ENCODE measurements at places on chromosomes 5 and 9.

DNA sequence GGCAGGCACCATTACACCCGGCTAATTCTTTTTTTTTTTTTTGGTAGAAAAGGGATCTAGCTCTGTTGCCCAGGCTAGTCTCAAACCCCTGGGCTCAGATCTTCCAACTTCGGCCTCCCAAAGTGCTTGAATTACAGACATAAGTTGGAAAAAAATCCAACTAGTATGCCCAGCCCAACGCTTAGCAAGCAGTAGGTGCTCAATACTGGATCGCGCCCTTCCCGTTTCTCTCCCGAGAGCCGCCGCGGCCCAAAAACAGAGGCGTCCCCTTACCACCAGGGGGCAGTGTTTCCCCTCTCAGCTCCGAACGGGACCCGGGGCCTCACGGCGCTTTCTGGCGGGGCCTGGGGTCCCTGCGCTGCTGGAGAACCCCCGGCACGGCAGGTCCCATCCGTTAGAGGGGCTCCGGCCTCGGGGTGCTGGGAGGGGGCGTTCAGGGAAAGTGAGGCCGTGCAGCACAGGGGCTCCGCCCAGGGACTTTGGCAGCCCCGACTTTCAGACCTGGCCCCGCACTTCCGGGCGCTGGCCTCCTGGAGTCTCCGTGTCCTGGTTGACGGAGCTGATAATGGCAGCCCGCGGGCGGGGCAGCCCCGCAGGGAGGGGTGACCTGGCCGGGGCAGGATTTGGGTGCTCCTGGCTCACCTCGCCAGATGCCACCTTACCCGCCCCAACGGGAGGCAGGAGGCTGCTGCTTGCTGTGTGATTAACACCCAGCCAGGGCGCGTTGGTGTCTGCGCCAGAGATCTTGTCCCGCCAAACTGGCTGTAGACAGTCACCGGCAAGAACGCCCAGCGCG, 15.2 kb downstream of the PTGES start:
- DNase-seq, result peak; percentile 46

GRCh38 chr9:30579810-30580209, 1804.6 kb upstream of the ACO1 start:
- no peak for DNase-seq

- DNase-seq, result no peak
These were observed 73.1 kb downstream of the RGMB start for GRCh38 chr5:98846520-98846919.

GRCh38 chr9:15329539-15330109, 22.6 kb upstream of the TTC39B start:
- DNase-seq, result no peak

DNA sequence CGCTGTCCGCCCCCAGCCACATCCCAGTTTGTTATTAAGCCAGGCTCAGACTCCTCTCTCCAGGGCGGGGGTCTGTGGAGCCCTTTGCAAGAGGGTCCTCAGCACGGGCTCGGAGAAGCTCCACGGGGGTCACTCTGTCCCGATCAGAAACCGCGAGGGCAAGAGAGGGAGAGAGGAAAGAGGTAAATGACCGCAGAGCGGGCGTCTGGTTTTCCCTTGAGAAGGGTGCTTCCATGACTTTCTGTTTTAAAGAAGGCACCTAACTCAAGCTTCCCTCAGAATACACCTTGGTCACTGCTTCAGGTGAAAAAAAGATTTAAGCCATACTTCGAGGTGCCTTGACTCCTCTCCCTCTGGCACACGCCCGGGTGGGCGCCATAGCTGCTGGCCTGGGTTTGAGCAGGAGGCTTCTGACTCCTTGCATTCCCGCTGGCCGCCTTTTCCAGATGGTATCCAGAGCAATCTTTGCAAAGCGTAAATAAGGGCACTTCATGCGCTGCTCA, 5.8 kb upstream of the TERT start:
- no peak for DNase-seq

DNA sequence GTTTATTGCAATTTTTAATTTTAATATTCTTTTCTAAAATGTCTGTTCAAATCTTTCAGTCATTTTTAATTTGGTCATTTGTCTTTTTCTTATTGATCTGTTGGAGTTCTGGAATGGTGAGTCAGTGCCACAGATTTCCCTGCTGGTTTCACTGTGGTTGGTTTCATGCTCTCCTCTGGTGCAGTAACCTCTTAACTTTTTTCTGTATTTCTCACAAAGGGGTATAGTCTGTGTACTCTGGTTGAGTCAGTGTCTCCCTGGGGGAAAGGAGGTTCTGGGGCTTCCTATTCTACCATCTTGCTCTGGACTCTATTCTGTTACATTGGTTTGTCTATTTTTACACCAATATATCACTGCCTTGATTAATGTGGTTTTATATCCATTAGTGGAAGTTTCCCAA, 178.8 kb downstream of the CSNK1G3 start:
- DNase-seq, result no peak

DNA sequence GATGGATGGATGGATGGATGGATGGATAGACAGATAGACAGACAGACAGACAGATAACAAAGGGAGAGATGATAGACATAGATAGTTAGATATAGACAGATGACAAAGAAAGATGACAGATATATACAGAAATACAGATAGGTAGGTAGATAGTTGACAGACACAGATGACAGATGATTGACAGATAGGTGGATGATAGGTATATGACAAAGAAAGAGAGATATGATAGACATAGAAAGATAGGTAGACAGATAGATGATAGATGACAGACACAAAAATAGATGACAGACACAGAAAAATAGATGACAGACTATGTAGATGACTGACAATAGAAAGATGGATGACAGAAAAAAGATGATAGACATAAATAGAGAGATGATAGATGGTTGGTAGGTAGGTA, 200.0 kb upstream of the TAS2R1 start:
- DNase-seq, result no peak

DNA sequence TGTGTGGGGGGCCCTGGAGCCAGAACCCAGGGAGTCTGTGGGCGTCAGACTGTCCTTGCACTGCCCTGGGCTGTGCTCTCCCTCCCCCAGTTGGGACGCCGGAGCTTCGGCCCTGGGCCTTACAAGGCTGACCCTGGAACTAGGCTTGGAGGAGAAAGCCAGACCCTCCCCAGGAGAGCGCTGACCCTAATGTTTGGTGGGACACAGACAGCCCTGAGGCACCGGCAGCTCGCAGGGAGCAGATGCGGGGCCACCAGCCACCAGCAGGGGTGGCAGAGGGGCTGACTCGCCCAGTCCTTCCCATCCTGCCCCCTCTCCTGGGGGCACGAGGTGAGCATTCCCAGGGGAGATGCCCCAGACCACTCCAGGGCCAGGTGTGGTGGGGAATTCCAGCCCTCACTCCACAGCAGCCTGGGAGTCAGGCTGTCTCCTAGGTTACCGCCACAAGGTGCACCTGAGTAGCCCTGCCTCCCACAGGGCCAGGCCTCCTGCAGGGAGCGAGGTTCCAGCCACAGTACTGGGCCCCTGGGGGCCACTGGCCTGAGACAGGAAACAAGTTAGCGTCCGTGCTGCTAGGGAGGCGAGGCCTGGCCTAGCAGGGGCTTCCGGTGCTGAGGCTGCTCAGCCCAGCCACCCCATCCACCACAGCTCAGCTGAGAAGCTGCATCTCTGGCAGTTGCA, 134.6 kb downstream of the OLFM1 start:
- no peak for DNase-seq

DNA sequence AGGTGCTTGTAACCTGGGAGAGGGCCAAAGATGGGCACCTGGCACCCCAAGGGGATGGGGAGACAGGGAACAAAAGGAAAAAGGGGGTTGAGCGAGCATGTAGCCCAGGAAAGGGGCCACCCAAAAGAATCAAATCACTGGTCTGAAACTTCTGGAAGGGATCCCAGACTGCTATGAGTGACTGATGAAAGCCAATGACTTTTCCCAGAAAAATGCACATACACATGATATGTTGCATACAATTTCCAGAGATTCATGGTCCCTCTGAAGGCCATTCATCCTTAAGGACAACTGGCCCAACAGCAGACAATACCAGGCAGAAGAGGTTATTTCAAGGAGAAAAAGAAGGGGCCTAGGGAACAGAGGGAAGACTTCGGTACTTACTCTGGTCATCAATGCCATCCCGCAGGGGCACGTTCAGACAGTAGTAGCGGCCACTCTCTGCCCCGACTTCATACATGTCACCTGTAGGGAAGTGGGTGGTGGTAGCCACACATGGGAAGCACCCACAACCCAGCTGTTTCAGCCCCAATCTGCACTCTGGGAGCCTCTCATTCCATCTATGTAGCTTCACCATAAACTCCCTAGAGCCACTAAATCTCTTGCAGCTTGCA, 8.4 kb downstream of the HDAC3 start:
- no peak for DNase-seq

DNA sequence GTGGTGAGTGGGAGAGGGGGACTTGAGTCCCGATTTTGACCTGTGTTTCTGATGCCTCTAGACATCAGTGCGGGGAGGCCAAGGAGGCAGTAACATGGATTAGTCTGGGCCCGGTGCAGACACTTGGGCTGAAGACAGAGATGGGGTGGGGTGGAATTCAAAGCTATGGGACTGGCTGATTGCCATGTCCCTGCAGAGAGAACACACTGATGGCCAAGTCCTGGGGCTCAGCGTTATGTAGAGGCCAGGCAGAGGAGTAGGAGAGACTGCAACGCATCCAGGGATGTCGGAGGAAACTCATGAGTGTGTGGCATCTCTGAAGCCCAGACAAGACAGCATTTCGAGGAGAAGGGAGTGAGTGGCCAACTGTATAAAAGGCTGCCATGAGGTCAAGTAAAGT, 30.1 kb downstream of the PSD2 start:
- no peak for DNase-seq

- no peak for DNase-seq
These were observed 75.0 kb upstream of the NEURL1B start for GRCh38 chr5:172565931-172566665.

All from NCI-H146 (cell line).